Osteoblast (primary cell): ENCODE measurements at places on chromosomes 2 and 18. TPM values are rescaled to one million over a fixed set of nuclear protein-coding genes. Genes with fewer than 3 reads are reported as not detected.

DSG4 gene
- not detected in 2 replicates for total RNA-seq

SLC9A4 gene
- total RNA-seq, result not detected in 2 replicates

LRATD1 gene
- 5.8 and 10.0 TPM in 2 replicates for total RNA-seq

TLK1 gene
- total RNA-seq, result 22.1 and 30.1 TPM in 2 replicates

DOK1 gene
- 89.8 and 93.1 TPM in 2 replicates for total RNA-seq

STK36 gene
- 25.7 and 30.6 TPM in 2 replicates for total RNA-seq

IFIH1 gene
- total RNA-seq, result 7.2 and 9.1 TPM in 2 replicates

TDRD15 gene
- total RNA-seq, result not detected in 2 replicates

DLGAP1 gene
- not detected in 2 replicates for total RNA-seq

ABCA12 gene
- under 0.01 TPM in 2 replicates for total RNA-seq

KCNF1 gene
- under 0.01 TPM in 1 of 2 replicates, not detected in the other for total RNA-seq

GALNT13 gene
- under 0.01 and 0.36 TPM in 2 replicates for total RNA-seq

MARCHF4 gene
- 0.72 and 1.5 TPM in 2 replicates for total RNA-seq

TPO gene
- not detected in 2 replicates for total RNA-seq

ZNF512 gene
- 21.4 and 21.8 TPM in 2 replicates for total RNA-seq

PFN4 gene
- total RNA-seq, result 0.88 TPM in 1 of 2 replicates, not detected in the other

CYRIA gene
- 1.8 and 2.2 TPM in 2 replicates for total RNA-seq

HOXD13 gene
- not detected in 2 replicates for total RNA-seq

POTEC gene
- total RNA-seq, result 0.29 and 0.36 TPM in 2 replicates

ANKRD62 gene
- not detected in 2 replicates for total RNA-seq

SCG2 gene
- 2.2 and 2.4 TPM in 2 replicates for total RNA-seq

C2orf15 gene
- total RNA-seq, result 0.59 TPM in 1 of 2 replicates, not detected in the other

HOXD9 gene
- 0.36 and 0.59 TPM in 2 replicates for total RNA-seq

ITPRIPL1 gene
- total RNA-seq, result 1.4 and 1.8 TPM in 2 replicates

SNRPD1 gene
- total RNA-seq, result 6.2 and 6.5 TPM in 2 replicates

ZAP70 gene
- under 0.01 TPM in 2 replicates for total RNA-seq

ZNF532 gene
- 49.6 and 51.6 TPM in 2 replicates for total RNA-seq

TXNDC2 gene
- 0.29 and 0.36 TPM in 2 replicates for total RNA-seq

SAG gene
- not detected in 2 replicates for total RNA-seq

TNFAIP6 gene
- 43.1 and 61.6 TPM in 2 replicates for total RNA-seq

PLEK gene
- 0.36 TPM in 1 of 2 replicates, not detected in the other for total RNA-seq

IL1R1 gene
- total RNA-seq, result 89.8 and 116 TPM in 2 replicates
